ENCODE measurements at places on chromosomes 7 and 10.

DNA sequence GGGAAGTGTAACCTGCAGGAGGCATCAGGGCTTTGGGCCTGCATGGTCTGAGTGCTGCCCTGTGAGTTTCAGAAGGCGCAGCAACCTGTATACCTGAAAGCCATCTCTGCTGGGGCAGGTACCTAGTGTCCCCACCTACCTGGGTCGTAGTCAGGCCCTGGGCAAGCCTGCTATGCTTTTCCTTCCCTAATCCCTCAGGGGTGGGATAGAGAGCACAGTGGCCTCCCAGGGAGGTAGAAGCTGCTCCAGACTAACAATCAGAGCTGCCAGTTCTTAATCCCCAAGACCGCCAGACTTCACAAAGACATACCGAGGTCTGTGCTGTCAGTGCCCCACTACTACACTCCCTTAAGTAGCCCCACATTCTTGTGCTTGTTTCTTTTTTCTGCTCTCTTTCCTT lies 52.0 kb downstream of the PTEN start:
- no peak for DNase-seq

DNA sequence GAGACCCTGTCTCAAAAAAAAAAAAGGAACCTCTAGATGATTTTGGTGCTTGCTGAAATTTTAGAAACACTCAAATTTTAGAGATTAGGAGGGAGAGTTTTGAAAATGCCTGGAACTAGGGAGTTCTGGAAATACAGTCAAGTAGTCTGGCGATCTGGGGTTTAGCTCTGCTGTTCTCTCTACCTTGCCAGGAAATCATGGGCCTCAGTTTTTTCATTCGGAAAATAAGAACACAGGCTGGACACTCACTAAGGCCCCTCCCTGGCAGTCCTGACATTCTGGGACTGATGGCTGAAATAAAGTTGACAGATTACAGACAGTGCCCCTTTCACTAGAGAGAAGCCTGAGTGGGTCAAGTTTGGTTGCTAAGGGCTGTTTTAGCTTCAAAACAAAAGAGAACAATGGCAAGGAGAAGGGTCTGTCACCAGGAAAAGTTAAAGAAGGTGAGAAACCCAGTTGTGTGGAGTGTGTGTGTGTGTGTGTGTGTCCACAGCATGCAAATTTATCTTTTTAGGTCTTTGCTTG lies 25.0 kb upstream of the CALN1 start:
- DNase-seq = peak; percentile 26

GRCh38 chr10:66564287-66564686 lies 361.5 kb upstream of the LRRTM3 start:
- DNase-seq = no peak

- DNase-seq = peak; percentile 20
Measured at GRCh38 chr10:97025613-97026242, 160.0 kb downstream of the SLIT1 start.

DNA sequence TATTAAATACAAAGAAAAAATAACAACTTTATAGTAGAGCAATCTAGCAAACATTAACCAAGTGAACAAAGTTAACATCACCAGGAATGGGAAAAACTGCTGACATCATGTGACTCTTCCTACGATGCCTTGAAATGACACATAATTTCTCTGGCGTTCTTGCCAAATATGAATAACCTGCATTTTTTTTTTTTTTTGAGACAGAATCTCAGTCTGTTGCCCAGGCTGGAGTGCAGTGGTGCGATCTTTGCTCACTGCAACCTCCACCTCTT lies 126.5 kb upstream of the VKORC1L1 start:
- no peak for DNase-seq

GRCh38 chr10:18737236-18737635 lies 78.0 kb downstream of the ARL5B start:
- no peak for DNase-seq

DNA sequence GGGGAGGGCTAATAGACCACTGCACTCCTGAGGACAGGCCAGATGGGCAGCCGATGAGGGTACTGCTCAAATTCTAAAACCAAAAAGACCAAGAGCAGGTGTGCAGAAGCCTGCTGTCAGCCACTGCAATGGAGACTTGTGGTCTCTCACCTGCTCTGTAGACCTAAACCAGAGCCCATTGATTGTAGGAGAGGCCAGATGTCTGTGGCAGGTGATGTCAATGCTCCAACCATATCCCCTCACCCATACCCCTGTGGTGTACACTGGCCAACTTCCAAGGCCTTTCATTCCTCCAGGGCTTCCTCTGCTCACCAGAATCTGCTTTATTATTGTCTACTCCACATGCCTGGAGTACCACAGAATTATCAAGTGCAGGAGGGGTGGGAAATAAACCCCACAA lies 116.9 kb upstream of the CHST15 start:
- no peak for DNase-seq

DNA sequence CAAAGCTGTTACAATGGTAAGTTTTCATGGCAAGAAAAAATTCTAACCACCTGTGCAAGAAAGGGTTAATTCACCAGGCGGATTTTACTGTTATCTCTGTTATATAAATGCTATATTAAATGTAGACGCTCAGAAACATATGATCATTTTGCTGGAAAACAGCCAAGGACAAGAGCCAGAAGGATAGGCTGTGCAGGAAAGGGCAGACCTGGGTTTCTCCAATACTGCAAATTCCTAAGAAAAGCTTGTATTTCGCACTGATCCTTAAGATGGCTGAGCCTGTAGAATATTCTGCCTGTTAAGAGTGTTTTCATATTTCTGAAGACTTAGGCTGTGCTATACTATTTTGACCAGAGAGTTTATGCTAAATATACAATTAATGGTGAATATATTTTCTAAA lies 564.1 kb upstream of the KCND2 start:
- no peak for DNase-seq

GRCh38 chr7:121510302-121510701 lies 114.2 kb upstream of the FAM3C start:
- DNase-seq = no peak

DNA sequence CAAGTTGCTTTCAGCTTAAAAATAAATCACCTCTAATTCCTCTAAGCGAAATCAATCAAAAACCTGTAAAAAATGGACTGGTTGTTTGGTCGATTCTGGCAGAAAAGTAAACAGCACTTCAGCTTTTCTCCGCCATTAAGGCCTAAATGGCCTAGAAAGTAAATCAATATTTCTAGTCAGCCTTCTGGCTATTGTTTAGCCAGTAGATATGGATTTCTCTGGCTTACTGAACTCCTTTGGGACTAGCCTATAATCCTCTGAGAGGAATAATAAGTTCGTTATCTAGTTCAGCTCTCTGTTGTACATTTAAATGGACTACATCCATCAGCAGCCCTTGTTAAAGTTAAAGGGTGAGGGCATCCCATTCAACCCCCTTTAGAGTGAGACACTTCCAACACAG lies 400.1 kb upstream of the ETV1 start:
- DNase-seq = no peak

DNA sequence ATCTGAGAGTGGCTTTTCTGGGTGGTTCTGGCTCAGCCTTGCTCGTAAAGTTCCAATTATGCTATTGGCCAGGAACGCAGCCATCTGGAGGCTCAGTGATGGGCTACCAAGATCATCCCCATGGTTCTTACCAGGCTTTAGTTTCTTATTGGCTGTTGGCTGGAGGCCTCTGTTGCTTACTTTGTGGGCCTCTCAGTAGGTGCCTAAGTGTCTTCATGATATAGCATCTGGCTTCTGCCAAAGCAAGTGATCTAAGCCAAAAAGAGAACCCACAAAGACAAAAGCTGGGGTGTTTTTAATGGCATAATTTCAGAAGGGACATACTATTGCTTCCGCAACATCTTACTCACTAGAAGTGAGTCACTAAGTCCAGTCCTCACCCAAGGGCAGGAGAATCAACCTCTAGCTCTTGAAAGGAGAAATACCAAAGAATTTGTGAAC lies 132.0 kb upstream of the MDFIC start:
- DNase-seq = no peak

DNA sequence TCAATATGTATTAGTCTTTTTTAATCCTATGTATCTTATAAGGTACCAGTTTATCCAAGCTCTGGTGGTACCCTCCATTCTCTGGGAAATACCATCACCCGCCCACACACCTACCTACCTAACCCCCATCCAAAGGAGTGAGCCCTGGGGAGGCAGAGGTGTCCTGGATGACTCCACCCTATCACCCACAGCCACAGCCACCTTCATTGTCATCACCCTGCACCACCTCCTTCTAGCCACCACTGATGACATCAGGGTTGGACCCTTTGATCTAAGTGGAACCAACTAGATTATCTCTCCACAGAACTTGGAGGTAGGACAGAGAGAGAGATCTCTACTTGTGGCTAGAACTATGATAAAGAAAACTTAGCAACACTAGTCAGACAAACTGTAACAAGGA lies 259.4 kb downstream of the PARD3 start:
- no peak for DNase-seq

DNA sequence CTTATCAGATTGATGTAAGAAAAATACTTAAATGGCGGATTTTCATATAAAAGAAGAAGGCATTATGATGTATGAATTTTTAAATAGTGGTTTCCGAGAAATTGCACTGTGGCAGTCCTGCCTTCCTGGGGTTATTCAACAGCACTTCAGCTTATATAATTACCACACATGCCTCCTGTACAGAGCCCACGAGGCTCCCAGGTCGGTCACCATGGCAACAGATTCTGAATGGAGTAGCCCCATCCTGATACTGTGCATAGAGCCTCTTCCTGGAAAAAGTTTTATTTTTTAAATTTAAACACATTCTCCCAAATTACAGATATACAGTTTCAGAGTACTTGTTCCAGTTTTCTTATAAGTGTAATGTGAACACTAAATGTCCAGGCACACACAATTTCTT lies 15.9 kb upstream of the ASB4 start:
- no peak for DNase-seq

GRCh38 chr7:5677538-5678294 lies 103.7 kb downstream of the RNF216 start:
- DNase-seq = no peak

DNA sequence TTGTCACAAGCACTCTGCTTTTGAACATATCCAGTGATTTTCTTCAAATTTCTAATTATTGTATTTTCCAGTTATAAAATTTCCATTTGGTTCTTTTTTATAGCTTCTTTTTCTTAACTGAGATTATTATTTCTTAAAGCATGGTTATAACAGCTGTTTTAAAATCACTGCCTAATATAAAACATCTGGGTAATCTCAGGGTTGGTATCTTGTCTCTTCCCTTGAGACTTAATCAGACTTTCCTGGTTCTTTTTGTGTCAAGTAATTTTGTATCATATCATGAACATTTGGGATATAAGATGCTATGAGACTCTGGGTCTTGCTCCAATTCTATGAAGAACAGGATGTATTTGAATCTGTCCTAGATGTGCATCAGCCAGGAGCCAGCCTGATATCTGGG lies 93.6 kb downstream of the HIBADH start:
- no peak for DNase-seq

- DNase-seq = no peak
Measured at GRCh38 chr10:48456808-48457761, 147.8 kb downstream of the ARHGAP22 start.

- DNase-seq = no peak
Measured at GRCh38 chr7:100674411-100675104, 1.0 kb downstream of the GNB2 start.

DNA sequence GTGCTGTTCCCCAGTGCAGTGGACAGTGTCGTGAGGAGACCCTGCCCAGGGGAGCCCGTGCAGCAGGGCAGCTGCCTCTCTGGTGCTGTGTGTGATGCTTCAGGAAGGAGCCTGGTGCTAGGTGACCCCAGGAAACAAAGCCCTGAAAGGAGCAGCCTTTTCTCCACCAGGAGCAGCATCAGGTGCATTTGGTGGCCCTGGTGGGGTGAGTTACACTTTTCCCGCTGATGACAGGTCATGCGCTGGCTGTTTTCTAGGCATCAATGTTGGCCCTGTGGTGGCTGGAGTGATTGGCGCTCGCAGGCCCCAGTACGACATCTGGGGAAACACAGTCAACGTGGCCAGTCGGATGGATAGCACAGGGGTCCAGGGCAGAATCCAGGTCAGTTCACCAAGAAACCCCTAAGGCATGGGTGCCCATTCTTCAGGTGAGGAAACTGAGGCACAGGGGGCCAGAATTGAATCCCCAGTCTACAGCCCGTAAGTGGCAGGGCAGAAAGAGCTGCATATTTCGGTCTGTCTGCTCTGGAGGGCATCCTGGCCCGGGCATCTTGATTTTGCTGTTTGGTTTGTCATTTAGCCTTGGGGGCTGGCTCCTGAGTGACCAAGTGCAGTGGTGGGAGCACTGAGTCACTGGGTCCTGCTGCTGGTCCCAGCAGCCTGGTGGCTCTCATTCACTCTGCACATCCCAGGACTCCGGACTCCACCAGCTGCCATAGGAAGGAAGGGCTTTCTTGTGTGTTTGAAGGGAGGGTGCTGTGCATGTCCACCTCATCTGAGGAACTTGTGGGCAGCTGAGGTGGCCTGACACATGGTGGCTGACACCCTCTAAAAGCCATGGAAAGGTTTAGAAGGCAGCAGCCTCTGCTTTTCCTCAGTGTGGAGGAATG lies 136.3 kb downstream of the ADCY1 start:
- no peak for DNase-seq

DNA sequence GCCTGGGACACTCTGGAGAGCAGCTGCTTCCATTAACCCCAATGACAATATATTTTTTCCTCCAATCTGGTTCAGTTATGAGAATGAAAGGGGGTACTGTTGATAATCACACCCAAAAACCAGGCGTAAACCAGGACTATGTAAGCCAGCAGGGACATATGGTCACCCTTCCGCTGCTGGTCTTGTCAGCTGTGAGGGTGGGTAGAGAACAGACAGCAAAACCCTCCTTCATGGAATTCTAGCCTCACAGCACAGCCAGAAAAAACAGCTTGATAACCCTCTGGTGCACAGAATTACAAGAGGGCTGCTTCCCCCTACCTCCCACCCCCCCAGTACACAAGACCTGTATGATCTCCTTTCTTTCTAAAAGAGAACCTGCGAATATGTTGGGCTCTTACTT lies 368.8 kb upstream of the ZMIZ1 start:
- no peak for DNase-seq

DNA sequence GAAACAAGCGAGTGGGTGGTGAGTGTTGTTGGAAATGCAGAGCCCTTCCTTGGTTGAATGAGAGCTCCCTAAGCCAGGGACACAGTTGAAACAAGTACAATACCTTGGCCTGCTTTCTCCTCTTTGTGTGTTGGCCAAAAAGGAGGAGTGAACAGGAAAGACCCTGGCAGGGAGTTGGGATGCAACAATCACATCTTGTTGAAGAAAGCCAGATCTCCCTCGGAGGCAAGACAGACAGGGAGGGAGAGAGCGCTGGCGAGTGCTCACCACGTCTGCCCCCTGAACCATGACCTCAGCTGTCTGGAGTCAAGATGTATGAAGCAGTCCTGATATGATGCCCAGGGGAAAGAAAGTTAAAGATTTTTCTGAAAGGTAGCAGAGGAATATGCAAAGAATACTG lies 66.8 kb downstream of the ADAM12 start:
- DNase-seq = no peak

DNA sequence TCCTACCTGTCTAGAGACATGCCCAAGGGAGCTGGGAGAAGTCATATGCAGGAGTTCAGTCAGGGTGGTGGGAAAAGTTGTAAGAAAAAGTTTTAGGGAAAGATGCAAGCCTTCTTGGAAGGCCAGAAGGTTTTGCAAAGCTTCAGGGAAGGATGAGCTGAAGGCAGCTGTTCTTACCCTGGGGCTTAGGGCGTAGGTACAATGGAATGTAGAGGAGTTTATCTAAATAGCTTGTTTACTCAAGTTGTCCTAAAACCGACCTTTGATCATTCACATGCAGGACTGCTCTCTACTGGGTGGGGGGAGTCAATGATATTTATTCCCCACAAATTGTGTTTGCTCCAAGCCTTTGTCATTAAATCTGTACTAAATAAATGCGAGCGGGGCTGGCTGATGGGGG lies 277.0 kb downstream of the CRPPA start:
- no peak for DNase-seq

Data from left kidney (tissue), 8 donors.